CD4-positive, alpha-beta T cell treated with Interleukin-17A for 1 hour (primary cell): ENCODE measurements at places on chromosomes 7 and 10.

GRCh38 chr10:123154711-123155505, 706 bp downstream of the BUB3 start:
- DNase-seq = peak; percentile 47

GRCh38 chr10:15459218-15459617, 88.1 kb upstream of the FAM171A1 start:
- no peak for DNase-seq

- no peak for DNase-seq
Measured at GRCh38 chr10:90289037-90289436, 568.8 kb downstream of the HTR7 start.

GRCh38 chr7:68041554-68041953, 1044.9 kb downstream of the TYW1 start:
- DNase-seq = no peak

DNA sequence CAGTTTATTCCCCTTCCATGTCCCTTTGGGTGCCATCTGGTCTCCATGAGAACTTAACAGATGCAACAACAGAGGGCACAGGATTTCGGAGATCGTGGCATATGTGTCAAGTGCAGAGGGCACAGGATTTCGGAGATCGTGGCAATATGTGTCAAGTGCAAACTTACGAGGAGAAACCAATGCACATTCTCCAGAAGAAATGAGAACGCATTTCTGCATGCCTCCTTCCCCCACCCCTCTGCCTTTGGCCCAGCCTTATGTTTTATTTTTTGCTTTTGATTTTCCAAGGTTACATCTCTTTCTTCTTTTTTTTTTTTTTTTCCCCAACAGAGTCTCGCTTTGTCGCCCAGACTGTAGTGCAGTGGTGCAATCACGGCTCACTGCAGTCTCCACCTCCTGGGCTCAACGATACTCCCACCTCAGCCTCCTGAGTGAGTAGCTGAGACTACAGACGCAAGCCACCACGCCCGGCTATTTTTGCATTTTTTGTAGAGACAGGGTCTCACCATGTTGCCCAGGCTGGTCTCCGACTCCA, 586 bp upstream of the ANKRD26 start:
- DNase-seq = no peak

- no peak for DNase-seq
Measured at GRCh38 chr10:132867801-132868644, 74.3 kb downstream of the CFAP46 start.

DNA sequence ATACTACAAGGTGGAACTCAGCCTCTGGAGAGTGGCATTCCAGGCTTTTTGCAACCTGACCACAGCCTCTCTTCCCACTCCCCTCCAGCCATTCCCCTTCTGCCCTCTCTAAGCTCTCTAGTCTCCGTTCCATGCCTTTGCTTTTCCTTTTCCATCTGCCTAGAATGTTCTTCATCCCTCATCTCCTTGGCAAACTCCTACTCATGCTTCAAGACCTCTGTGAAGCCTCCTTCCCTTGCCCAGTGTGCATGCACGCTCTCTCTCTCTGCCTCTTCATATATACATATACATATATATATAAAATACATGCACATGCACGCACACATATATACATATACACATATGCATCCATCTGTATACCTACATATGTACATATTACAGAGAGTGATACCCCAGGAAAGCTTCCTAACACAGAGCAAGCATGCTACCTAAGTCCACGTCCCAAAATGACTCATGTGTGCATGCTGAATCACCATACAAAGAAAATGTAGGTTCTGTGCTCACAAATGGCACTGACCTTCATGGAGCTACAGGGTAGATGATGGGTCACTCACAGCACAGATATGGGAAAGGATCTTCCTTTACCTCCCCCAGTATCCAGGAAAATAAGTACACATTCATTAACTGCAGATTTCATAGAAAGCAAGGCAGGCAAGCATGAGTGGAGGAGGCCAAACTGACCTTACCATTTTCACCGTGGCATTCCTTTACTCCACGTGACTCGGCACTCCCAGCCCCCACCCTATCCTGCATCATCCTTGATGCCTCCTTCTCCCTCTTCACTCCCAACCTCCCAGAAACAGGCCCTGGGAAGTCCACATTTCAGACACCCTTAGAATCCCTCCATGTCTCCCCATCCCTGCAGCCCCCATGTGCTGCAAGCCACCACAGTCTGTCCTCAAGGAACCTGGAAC, 238.4 kb upstream of the ZMIZ1 start:
- no peak for DNase-seq
